Hematopoietic multipotent progenitor cell treated with erythropoietin and hydrocortisone succinate and interleukin-3 and kit ligand, for 15 days (in vitro differentiated cells): ENCODE measurements at places on chromosomes 3 and 15.

GRCh38 chr3:170532573-170532972 lies 53.3 kb downstream of the SLC7A14 start:
- DNase-seq = peak; percentile 8

DNA sequence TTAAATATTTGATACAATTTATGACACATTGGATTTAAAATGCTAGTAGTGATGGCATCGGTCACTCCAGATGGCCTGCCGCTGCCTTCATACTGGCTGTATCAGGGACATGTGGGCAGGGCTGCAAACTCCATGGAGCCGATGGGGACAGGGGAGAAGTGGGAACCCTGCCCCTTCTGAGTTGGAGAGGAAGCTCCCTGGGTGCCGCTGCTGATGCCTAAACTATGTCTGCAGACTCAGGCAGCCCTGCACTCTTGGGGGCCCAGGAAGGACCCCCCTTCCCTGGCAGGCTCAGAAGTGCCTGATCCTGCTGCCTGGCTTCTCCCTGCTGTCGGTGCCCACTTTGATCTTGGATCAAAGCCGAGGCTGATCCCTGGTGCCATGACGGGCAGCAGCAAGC lies 1522.1 kb downstream of the OTOL1 start:
- no peak for DNase-seq

GRCh38 chr3:87082796-87083440 lies 92.0 kb upstream of the VGLL3 start:
- DNase-seq = no peak

- DNase-seq = no peak
Observed at GRCh38 chr15:44069489-44069888, 125.6 kb downstream of the FRMD5 start.

GRCh38 chr3:190433626-190434025 lies 16.1 kb downstream of the TMEM207 start:
- no peak for DNase-seq

DNA sequence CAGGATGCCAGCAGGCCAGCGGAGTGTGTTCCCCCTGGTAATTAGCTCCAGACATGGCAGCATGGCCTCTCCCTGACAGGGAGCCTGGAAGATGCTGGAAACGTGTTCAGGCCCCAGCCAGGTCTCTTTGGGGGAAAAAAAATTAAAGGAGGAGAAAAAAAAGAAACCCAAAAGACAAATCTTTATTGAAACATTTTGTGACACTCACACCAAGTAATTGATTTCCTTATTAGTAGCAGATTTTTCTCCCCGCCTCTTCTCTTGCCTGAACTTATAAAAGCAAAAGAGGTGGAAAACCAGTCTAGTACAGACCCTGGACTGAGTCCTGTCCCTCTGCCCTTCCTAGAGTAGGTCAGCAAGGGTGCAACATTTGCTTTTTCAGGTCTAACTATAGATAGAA lies 42.7 kb upstream of the SMAD6 start:
- no peak for DNase-seq

GRCh38 chr3:42179110-42179725 lies 86.8 kb downstream of the CCK start:
- peak; percentile 77 for DNase-seq

DNA sequence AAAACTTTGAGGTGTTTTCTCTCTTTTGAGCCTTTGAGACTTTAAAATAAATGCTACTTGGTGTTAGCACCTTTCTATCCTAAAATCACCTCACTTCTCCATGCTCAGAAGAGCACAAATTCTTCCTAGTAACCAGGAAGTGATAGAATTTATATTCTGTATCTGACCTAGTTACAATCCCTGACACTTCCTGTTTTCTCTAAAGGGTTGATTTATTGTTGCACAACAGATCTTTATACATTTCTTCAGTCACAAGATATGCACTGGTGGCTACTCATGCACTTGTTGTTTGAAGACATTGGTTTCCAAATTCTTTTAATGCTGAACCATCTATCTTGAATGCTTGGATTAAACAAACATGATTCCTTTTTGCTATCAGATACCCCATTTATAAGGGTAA lies 47.2 kb upstream of the CNTN3 start:
- no peak for DNase-seq

- no peak for DNase-seq
Observed at GRCh38 chr3:127077068-127077467, 94.2 kb downstream of the PLXNA1 start.

GRCh38 chr3:52790741-52791140 lies 3.9 kb upstream of the ITIH3 start:
- no peak for DNase-seq

GRCh38 chr3:44030687-44031305 lies 210.9 kb upstream of the TOPAZ1 start:
- DNase-seq = no peak

DNA sequence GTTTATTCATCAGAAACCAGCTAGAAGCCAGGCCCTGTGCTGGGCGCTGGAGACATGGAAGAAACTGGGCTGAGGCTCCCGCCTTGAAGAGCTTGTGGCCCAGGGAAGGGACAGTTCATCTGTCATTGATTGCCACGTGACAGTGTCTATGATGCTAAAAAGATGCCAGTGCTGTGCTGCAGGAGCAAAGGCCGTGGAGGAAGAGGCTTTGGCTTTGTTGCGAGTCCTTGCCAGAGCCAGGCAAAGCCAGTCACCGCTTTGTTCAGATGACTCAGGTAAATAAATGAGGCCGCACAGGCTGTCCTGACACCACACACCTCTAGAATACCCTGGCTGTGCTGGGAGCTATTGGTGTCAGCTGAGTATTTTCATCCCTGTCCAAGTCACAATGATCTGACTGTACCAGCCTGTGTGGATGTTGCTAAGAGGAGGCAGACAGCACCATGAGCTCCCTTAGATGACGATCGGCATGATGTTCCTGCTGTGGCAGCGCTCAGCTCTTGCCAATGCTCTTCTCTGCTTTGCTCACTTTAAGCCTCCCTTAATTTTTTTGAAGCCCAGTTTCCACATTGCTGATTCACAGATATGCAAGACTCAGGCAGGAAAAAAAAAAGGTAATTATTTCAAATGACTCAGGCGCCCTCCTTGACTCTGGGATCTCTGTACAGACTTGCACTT lies 77.5 kb downstream of the CCNL1 start:
- no peak for DNase-seq

DNA sequence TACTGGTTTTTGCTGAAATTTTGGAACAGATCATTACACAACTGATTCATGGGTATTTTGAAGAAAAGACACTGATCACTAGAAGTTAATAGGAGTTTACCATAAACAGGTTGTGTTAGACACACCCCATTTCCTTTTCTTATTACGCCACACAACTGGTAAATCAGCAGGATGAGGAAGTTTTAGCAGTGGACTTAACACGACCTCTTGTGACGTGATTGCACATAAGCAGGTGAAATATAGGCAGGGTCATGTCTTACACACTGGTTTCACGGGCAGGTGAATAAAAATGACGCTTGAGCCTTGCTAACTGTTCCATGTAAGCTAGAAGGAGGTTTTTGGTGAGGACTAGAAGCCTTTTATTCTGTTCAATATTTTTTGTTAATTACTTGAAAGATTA lies 27.1 kb upstream of the TPRG1 start:
- no peak for DNase-seq

DNA sequence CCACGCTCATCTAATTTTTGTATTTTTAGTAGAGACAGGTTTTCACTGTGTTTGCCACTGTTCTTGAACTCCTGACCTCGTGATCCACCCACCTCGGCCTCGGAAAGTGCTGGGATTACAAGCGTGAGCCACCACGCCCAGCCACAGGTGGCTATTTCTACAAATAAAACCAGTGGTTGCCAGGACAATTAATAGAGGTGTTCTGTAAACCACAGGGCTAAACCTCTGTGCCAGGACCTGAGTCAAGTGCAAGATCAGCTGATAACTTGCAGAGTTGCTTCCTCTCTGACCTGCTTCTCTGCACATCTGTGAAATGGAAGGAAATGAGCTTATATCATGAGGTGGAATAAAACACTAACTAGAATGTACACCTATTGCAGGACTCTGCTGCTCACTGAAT lies 72.8 kb downstream of the CD200R1L start:
- DNase-seq = no peak

GRCh38 chr3:127779747-127780146 lies 42.6 kb downstream of the MGLL start:
- no peak for DNase-seq

DNA sequence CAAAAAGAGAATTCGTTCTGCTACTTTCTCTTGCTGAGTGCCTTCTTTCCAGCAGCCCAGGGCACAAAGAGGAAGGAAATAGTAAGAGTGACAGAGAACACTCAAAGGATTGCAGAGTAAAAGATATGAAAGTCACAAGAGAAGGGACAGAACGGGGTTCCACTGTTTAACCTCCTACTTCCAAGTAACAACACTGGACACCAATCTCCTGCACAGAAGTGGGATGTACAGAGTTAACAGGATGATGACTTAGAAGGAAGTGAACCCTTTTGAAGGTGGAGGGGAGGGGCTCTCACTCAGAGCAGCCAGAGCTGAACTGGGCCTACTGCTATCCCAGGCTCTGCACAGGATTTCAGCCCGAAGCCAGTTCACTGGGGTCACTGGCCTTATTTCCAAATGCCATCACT lies 130.1 kb upstream of the PRICKLE2 start:
- no peak for DNase-seq

DNA sequence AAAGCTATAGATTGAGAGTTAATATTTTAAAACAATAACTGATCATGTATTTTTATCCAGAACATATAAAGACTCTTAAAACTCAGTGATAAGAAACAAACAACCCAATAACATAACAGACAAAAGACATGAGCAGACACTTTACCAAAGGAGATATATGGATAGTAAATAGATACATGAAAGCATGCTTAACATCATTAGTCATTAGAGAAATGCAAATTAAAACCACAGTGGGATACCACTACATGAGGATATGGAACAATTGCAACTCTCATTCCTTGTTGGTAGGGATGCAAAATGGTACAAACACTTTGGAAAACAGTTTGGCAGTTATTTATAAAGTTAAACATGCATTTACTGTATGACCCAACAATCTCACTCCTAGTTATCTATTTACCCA lies 95.0 kb downstream of the IQCH start:
- DNase-seq = no peak

DNA sequence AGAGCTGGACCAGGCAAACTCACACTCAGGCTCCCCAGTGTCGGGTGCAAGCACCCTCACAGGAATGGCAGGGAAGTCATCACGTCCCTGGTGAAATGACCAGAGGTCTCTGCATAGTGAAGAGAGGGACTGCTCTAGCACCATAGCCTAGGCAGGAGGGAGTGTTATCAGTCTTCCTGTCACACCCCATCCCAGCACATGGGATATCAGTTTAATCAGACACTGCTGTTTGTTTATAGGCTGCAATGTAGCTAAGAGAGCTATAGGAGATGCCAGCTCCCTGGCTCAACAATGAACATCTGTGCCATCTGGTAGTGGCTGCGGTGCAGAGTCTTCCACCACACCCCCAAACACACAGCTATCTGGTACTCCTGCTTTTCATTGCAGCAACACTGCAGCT lies 776.6 kb downstream of the ZNF385D start:
- no peak for DNase-seq

- no peak for DNase-seq
Observed at GRCh38 chr3:25288413-25288812, 139.7 kb upstream of the RARB start.

GRCh38 chr15:91839867-91840266 lies 13.6 kb upstream of the SLCO3A1 start:
- no peak for DNase-seq

DNA sequence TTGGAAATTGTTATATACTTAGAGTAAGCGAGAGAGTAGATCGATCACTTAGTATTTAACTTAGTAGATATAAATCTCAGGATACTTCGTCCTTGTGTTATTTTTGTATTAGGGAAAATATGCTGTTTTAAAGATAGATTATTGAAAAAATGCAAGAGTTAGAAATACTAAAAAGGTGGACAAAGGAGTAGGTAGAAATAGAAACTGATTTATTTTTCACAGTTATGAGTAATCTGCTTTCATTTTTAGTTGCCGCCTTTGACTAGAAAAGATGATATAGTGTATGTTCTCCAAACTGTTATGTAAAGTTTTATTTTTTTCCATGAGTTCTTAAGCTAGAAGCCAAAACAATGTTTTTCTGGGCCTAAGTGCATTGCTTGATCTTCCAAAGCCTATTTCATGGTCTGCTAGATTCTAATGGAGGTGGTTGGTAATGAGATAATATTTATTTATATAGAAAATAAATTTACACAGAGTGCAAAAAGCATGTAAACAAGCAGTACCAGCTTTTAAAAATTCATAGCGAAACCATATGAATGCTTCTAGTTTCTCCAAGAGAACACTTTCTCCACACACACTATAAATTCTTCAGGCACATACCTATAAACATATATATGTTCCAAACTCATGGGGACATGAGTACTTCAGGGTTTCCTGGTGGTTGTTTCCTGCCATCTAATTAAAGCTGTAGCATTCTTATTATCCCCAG lies 61.1 kb downstream of the DIPK2A start:
- no peak for DNase-seq

- DNase-seq = no peak
Observed at GRCh38 chr3:99943931-99944761, 126.5 kb downstream of the CMSS1 start.

- no peak for DNase-seq
Observed at GRCh38 chr3:134559591-134559990, 73.7 kb downstream of the CEP63 start.

DNA sequence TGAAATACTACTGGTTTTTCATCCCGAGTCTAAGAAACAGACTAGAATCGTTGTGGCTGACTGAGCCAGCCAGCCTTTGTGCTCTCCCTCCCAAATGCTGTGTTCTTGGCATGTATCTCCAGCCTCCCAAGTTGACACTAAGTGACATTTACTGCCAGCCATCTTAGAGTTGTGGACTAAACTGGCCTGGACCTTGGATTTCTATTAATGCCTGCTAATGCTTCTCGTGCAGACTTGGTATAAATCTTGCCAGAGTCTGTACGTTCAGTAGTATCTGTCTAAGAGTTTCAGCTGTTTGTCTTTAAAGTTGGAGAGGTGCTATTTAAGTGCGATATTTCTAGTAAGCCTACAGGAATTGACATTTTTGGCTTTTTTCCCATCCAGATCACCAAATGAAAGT lies 166.6 kb upstream of the BHLHE40 start:
- no peak for DNase-seq

DNA sequence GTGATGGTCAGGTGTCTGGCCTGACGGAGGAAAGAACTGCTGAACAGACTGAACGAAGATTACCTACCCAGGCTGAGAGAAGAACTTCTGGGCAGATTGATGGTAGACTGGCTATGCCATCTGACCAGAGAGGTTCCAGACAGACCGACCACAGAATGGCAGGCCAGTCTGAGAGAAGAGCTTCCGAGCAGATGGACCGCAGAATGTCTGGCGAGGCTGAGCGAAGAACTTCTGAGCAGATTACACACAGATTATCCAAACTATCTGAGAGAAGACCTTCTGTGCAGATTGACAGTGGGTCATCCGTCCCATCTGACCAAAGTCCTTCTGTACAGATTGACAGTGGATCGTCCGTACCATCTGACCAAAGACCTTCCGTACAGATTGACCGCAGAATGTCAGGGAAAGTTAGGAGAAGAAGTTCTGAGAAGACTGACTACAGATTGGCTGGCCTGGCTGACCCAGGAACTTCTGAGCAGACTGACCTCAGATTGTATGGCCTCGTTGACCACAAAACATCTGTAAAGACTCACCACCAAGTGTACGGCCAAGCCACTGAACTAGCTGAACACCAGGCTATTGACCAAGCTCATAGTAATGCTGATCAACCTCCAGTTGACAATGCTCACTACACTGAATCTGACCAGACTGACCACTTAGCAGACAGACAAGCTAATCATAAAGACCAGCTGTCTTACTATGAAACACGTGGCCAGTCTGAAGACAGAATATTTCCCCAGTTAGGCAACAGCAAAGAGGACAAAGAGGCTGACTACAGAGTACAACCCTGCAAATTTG lies 812 bp downstream of the TEX55 start:
- no peak for DNase-seq
